ENCODE measurements at places on chromosomes 7 and 10.

DNA sequence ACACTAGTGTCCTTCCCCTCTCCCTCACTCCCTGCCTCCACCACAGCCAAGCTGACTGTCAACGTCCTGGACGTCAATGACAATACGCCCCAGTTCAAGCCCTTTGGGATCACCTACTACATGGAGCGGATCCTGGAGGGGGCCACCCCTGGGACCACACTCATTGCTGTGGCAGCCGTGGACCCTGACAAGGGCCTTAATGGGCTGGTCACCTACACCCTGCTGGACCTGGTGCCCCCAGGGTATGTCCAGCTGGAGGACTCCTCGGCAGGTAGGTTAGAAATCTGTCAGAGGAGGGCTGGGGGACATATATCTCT lies 24.9 kb upstream of the VSIR start:
- no peak for DNase-seq

- DNase-seq: no peak
Measured at GRCh38 chr10:59513558-59513957, 151.2 kb upstream of the FAM13C start.

- no peak for DNase-seq
Measured at GRCh38 chr7:482521-483083, 37.0 kb downstream of the PDGFA start.

DNA sequence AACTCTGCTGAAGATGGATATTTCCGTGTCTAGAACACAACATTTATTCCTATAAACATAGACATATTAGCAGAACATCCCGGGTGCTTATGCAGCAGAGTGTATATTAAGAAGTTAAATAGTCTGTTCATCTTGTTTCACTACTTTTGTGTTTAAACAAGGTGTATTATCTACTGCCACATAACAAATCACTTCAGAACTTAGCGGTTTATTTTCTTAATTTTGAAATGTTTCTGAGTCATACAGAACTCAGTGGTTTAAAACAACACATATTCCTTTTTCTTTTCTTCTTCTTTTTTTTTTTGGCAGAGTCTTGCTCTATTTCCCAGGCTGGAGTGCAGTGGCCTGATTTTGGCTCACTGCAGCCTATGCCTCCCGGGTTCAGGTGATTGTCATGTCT lies 25.8 kb downstream of the DENND10 start:
- no peak for DNase-seq

GRCh38 chr7:128409596-128410450 lies at the start of gene IMPDH1:
Gene IMPDH1, minus strand, starts transcription at chr7:128409982. Its CDS starts 81 bp downstream, at chr7:128409901.
- DNase-seq: peak; percentile 96

DNA sequence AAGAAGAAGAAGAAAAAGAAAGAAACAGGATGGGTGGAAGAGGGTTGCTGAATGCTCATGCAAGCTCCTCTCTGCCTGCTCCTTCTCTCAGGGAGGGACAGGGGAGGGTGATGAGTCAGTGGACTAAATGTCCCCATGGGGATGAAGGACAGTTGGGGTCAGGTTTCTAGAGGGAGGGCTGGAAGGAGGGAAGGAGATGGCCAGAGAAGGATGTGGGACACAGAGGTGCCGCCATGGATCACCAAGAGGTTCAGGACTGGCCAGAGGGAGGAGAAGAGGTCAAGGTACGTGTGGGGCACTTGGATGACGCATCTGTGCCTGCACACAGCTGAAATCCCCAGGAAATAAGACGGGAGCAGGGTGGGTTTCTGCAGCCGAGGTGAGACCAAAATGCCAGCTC lies 88.9 kb upstream of the GTF2I start:
- DNase-seq: no peak

DNA sequence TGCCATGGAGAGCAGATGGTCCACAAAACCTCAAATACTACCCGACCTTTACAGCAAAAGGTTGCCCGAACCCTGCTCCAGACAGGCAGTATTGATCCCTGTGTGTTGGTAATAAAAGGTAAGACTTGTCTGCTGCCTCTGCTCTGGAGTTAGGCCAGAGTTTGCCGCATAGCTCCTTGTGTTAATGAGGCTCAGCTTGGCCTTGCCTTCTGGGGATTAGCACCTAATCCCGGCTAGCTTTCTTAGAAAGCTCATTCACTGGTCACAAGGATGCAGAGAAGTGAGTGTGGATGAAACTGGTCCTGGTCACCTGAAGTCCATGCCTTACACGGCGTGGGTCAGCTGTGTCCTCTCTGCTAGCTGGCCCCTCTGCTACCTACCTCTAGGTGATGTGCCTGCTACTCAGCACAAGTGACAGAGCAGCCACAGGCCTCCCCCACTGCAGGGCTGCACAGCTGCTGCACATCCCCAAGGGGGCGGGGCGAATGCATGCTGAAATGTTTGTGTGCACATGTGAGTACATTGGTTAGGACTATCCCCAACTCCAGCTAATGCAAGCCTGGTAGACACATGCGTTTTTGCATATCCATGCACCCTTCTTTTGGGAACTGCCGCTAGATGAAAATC lies 31.7 kb upstream of the SYPL1 start:
- no peak for DNase-seq

- no peak for DNase-seq
Measured at GRCh38 chr7:40542982-40543741, 408.4 kb downstream of the SUGCT start.

GRCh38 chr7:94003446-94004023 lies 620 bp downstream of the BET1 start:
- DNase-seq: peak; percentile 13

DNA sequence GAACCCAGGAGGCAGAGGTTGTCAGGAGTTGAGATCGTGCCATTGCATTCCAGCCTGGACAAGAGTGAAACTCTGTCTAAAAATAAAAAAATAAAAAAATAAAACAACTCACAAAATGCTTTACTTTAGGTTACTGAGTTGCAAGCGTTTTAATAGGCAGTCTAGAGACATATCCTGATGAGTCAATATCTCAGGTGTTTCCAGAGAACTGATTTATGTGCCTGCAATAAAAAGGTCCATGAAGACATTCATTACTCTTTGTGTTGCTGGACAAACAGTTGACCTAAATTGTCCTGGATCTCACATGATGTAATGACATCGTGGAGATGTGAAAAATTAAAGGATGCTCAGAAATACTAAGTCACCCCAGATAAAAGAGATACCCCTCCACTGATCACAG lies 31.5 kb downstream of the CDNF start:
- DNase-seq: no peak

- peak; percentile 15 for DNase-seq
Measured at GRCh38 chr10:89134963-89135362, 72.2 kb downstream of the CH25H start.

GRCh38 chr7:155449008-155449868 lies 8.7 kb upstream of the EN2 start:
- no peak for DNase-seq

DNA sequence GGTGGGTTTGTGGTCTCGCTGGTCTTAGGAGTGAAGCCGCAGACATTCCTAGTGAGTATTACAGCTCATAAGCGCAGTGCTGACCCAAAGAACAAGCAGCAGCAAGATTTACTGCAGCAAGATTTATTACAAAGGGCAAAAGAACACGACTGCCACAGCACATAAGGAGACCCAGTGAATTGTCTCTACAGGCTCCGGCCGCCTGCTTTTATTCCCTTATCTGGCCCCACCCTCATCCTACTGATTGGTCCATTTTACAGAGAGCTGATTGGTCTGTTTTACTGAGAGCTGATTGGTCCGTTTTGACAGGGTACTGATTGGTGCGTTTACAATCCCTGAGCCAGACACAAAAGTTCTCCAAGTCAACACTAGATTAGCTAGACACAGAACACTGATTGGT lies 82.1 kb downstream of the VIPR2 start:
- DNase-seq: no peak

DNA sequence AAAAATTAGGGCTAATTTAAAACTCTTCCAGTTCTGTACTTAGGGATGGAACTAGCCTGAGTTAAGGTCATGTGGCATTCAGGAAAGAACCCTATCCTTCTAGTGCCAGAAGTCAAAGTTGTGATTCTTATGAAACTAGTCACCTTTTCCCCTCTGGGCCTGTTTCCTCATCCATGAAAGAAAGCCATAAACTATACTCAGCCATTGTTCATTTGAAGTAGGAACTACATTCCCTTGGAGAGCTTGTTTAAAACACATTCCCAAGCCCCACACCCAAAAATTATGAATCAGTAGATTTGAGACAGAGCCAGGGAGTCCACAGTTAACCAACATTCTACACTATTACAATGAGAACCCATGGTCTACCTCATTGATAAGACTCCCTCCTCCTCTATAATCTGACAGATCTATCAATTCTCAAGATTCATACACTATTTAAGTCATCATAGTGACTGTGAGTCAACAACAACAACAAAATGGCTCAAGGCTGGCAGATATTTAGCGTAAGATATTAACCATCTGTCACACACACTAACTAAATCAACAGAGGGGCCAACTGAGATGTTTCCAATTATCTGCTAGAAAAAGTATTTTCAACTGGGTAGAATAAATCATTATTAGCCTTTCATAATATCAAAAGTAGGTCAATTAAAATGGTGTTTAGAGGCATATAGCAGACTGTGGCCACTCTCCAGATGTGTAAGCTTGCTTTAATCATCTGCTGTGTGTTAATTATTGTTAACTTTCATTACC lies 102.3 kb downstream of the SLC25A13 start:
- DNase-seq: no peak

DNA sequence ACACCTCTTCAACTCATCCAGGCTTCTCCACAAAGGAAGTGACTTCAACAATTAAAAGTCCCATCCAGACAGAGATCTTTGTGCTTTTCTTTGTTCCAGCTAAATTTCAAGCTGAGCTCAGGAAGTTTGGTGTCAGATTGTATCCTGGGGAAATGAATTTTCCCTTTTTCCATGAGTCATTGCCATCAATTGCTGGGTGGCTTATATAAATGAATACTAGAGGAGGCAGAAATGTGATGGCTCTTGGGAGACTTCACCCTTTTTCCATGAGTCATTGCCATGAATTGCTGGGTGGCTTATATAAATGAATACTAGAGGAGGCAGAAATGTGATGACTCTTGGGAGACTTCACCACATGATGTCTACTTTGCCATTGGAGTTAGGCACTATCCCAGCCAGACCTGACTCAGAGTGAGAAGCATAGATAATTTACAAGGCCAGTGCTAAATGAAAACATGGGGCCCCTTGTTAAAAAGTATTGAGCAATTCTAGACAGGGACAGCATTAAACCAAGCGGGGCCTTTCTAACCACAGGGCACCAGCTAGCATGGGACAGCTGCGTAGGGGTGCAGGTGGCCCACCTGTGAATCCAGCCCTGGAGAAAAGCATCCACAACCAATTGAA lies 339.2 kb upstream of the PODXL start:
- DNase-seq: no peak

- no peak for DNase-seq
Measured at GRCh38 chr10:130578532-130579289, 442.5 kb downstream of the GLRX3 start.

DNA sequence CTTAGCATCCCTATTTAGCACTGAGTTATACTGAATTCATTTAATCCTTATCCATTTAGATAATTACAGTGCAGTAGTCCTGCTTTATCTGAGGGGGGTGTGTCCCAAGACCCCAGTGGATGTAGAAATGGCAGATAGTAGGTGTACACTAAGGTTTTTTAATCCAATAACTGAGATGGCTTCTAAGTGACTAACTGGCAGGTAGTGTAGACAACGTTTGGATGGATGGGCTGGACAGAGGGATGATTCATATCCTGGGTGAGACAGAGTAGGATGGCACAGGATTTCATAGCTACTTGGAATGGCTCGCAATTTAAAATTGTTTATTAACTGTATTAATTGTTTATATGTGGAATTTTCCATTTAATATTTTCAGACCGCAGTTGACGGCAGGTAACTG lies 295.6 kb downstream of the CCDC3 start:
- no peak for DNase-seq

- no peak for DNase-seq
Measured at GRCh38 chr10:127911218-127911866, 4.4 kb downstream of the PTPRE start.

DNA sequence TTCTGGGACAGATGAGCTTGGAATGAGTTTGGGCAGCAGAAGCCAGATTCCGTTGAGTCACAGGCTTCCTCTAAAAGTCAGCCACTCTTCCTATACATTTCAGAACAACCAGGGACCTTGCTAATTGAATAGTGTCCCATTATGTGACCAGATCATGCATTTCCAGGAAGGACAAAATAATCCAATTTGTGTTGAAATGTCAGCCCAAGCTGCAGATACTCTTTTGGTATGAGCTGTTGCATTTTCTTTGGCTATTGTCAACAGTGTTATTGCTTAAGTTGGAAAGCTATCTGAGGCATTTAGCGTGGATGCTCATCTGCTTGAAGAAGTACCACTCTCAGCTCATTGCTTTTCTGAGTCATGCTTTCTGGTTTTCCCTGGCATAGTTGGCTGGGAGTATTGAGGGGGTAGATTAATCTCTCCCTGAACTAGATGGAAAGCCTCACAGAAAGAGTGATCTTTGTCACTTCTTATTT lies 223.7 kb upstream of the HABP2 start:
- DNase-seq: no peak

DNA sequence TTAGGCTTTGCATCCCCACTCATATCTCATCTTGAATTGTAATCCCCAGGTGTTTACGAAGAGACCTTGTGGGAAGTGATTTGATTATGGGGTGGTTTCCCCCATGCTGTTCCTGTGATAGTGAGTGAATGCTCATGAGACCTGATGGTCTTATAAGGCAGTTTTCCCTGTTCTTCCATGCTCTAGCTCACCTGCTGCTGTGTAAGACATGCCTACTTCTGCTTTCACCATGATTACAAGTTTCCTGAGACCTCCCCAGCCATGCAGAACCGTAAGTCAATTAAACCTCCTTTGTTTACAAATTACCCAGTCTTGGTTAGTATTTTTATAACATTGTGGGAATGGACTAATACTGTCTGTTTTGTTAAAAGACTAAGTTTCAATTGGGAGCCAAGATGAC lies 35.3 kb upstream of the ZNF92 start:
- no peak for DNase-seq

Measured in GM10248 (cell line).